ENCODE measurements at places on chromosomes 7 and 10. TPM values are rescaled to one million over a fixed set of nuclear protein-coding genes. Genes with fewer than 3 reads are reported as not detected.
A peak's percentile ranks its signal among the peaks of the same experiment; 100 is the strongest.

- no peak for DNase-seq
These were observed 8.0 kb upstream of the BEND7 start for GRCh38 chr10:13536674-13537366.

DNA sequence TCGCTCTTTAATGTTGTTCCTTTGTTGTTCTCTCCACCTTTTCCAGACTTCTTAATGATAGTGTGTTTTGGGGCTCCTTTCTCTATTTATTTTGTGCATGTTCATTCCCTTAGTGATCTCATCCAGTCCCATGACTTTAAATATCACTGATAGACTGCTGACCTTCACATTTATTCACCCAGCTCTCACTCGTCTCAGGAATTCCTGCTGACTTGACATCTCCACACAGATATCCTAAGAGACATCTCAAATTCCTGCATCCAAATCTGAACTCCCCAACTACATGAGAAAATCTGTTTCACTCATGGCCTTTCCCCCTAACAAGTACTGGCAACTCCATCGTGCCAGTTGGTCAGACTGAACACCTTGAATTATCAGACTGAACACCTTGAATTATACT lies 111.2 kb downstream of the CTTNBP2 start:
- DNase-seq: no peak

Gene CFAP69
- total RNA-seq: 3.8 TPM

DNA sequence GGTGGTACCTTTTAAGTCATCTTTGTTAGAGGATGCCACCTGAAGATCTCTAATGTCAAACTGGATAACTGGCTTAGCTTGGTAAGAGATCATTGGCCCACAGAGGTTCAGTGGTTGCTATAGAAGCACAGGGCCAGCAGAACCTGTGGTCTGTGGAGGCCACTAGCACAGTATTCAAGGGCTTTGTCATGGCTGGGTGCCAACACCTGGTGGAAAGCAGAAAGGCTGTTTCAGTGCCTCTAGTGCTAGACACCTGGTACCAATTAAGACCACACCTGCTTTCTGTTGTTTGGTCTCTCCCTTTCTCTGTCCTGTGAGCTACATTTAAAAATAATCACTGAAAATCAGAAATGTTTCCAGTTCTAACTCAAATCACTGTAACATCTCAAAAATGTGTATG lies 10.0 kb upstream of the PCGF5 start:
- no peak for DNase-seq

- no peak for DNase-seq
These were observed 239.2 kb downstream of the GPAM start for GRCh38 chr10:111944331-111944730.

DNA sequence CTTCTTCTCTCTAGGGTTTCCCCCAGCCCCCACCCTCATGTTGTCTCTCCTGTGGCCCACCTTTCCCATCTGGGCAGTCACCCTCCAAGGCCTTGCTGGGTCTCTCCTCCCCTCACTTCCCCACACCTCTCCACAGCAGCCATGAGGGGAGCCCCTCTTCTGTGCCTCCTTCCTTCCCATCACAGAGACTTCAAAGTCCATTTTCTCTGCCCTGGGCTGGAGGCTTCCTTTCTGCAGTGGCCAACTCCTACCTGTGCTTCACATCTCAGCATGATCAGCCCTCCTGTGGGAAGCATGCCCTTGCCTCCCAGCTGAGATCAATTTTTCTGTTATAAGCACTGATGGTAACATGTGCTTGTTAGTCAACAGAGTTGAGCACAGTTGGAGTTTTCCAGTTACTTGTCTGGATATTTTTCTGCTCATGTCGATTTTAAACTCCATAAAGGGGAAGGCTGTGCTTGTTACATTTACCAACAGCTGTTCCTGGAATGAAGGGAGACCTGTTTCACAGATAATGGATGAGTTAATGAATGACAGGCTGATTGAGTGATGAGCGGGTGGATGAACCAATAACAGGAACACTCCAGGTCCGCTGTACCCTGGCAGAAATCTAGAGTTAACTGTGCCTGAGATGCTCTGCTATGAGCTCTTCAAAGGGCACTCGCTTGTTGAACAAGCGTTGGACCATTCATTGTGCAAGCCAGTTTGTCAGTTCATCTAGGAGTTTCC lies 71.4 kb upstream of the PRSS58 start:
- DNase-seq: no peak

- no peak for DNase-seq
These were observed 109.8 kb downstream of the SH3PXD2A start for GRCh38 chr10:103745341-103746247.

DNA sequence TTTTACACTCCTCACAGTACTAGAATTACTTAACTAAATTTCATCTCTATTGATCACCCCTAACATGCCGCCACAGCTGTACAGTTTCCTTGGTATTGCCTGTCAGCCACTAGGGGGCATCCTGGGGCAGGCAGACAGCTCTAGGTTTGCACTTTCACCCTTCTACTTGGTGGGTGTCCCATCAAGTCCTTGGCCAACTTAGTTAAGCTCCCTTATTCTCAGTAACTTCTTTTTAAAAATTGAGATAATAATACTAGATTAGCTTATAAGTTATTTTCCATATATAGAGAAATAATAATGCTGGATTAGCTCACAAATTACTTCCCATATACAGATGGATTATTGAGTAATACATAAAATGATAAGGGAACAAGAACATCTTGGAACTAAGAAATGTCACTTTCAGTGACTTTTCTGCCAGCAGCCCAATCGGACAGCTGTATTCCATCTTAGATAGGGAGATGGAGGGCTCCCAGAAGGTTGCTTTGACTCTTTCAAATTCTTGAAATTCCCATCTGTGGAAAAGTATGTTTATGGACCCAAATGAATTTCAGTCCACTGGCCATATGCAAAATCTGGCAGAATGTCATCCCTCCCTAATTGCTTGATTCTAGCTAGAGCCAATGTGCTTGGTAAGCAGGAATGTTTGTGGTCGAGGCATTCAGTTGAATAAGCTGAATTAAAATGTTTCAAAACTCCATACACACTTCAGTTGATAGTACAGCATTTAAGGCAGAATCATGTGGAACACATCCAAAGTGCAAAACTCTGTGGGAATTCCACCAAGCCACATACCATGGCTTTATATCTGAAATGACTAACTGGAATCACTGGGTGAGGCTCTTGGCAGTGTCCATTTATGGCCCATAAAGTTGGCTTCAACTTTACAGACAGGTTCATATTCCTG lies 309.7 kb downstream of the CSTF2T start:
- no peak for DNase-seq

- no peak for DNase-seq
These were observed 70.1 kb downstream of the NPTX2 start for GRCh38 chr7:98687111-98687751.

GRCh38 chr7:150322833-150323681 lies at the start of the genes ACTR3C and LRRC61:
Gene ACTR3C (minus strand): TSS chr7:150323545. CDS start chr7:150295296, 28,249 bp downstream.
Gene LRRC61 (plus strand): TSS chr7:150323355. CDS start chr7:150336862, 13,507 bp downstream.
- DNase-seq: no peak

DNA sequence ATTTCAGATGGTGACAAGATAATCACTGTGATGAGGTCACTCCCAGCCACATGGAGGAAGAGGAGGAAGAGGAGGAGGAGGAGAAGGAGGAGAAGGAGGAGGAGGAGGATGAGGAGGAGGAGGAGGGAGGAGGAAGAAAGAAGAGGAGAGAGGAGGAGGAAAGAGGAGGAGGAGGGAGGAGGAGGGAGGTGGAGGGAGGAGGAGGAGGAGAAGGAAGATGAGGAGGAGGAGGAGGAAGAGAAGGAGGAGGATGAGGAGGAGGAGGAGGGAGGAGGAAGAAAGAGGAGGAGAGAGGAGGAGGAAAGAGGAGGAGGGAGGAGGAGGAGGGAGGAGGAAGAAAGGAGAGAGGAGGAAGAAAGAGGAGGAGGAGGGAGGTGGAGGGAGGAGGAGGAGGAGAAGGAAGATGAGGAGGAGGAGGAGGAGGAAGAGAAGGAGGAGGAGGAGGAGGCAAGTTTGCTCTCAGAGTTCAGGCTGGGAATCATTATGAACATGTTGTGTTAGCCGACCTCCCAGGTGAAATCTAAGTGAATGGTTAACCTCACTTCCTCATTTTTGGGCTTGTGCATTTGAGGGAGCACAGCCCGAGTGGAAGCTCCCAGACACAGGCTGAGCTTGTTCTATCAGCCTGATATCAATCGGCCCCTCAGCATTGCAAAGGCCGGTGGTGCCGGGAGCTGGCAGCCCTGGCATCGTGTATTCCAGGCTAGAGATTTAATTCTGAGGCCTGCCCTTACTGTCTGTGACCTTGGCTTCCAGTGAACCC lies 236.2 kb upstream of the PITRM1 start:
- DNase-seq: no peak

DNA sequence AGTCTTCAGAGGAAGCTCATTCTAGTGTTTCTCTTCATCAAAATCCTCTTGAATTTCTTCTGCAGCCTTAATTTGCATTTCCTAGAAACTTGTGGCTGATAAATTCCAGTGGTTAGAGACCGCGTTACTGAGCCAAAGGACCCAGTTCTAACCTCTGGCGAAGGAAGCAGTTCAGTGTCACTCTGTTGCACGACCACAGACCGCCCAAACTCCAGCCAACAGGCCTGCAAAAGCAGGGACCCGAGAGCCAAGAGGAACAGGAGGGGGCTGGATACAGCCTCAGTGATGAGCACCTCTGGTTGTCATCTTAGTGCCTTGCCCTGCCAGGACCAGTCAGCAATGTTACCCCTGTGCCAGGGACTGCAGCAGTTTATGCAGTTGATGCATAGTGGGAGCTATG lies 70.0 kb downstream of the AFAP1L2 start:
- no peak for DNase-seq

DNA sequence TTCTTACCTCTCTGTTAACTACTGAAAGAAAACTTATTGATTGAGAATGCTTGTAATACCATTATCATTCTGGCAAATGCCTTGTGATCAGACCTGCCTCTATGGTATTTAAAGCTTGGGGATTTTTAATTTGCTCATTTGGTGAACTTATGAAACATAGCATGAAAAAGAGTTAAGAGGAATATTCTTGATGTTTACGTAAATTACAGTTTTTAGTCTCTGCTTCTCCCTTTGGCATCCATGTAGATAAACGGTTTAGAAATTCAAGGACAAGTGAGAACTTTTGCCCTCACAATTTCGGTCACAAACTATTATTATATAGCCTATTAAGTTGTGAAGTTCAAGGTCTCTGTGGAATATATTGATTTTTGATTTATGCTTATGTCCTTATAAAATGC lies 11.2 kb upstream of the CELF2 start:
- DNase-seq: no peak

Gene TRPV6
- total RNA-seq: not detected

DNA sequence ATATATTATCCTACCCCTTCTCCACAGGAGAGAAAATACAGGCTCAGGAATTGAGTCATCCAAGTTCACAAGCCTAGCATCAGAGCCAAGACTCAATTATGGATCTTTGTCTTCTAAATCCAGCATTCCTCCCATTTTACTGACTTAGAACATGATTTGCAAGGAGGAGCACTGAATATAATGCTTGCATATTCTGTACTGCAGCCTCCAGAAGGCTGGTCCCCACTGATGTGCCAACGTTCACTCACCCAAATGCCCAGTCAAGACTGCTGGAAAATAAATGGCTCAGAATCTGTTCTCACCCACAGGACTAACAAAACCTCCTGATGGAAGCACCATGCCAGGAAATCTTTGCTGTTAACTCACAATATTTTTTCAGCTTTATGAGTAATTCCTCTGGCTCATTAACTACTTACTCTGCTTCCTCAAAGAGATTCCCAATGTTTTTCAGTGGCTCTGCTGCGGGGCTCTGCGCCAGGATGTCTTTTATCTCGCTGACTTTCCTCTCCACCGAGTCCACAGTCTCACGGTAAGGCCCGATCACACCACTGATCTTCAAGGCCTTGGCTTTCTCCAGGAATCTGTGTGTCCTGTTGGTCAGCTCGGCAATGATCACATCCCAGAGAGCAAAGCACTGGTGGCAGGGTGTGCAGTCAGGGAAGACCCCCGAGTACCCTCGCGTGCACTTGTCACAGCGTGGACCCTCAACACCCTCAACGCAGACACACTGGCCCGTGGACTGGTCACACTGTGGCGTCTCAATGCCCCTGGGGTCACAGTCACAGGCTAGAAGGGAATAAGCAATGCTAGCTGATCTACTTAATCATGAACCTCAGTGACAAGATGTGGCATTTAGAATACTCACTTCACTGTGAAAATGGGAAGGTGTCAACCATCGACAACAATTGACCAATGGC lies 48.8 kb downstream of the DLD start:
- peak; percentile 28 for DNase-seq

Gene COBL
- 1.4 TPM for total RNA-seq

Gene ARMC3
- not detected for total RNA-seq

All from thoracic aorta (tissue), 2 donors.